Activated T-cell treated with anti-CD3 and anti-CD28 coated beads, Interleukin-2, amount 50 U/mL, for 4 hours (primary cell): ENCODE measurements at places on chromosomes 5 and 9. TPM values are rescaled to one million over a fixed set of nuclear protein-coding genes. Genes with fewer than 3 reads are reported as not detected.

DNA sequence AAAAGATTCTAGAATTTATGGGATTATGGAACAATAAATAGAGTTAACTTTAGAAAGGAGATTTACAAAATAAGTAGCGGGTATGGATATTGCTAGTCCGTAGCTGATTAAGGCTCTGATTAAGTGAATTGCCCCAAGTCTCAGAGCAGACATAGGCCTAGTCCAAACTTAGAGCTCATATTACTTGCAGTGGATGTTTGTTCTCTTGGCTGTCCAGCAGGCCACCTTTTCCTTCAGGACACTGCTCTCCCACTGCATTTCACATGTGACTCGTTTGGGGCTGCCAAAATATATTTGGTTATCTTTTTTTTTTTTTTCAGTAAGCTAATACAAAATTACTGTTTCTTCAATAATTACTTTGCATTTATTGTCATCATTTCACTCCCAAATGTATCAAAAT is 76.6 kb downstream of the ARRDC3 start:
- DNase-seq, result no peak

- DNase-seq, result no peak
These were observed 15.6 kb downstream of the FOXI1 start for GRCh38 chr5:170121321-170121720.

TMOD1 gene
- total RNA-seq, result 0.71 TPM

- DNase-seq, result no peak
These were observed 323.4 kb downstream of the CSNK1G3 start for GRCh38 chr5:123835421-123835820.

DNA sequence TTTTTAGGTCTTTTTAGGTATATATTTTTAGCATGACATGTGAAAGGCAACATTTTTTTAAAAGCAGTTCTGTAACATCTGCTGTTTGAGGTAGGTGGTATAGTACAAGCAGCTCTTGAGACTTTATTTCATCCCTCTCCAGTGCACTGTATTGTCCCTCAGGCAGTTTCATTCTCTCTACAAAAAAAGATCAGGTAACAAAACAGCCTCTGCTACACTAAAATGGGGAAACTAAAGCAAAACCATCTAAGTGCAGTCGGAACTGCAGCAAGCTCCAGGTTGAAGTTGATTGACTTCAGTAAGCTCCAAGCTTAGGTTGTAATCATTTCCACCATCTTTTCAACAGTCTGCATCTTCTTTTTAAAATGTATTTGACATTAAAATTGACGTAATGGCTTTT is 195.6 kb downstream of the DEPDC1B start:
- DNase-seq, result no peak

NDUFS4 gene
- total RNA-seq, result 42.9 TPM

GRCh38 chr5:135310328-135310989 is 88.6 kb downstream of the MACROH2A1 start:
- DNase-seq, result no peak
